Anterior cingulate cortex (tissue), 58 donors: ENCODE measurements at places on chromosomes 2 and 18.
A peak's percentile ranks its signal among the peaks of the same experiment; 100 is the strongest.

GRCh38 chr18:25517881-25518715, 166.1 kb upstream of the ZNF521 start:
- no peak for DNase-seq

DNA sequence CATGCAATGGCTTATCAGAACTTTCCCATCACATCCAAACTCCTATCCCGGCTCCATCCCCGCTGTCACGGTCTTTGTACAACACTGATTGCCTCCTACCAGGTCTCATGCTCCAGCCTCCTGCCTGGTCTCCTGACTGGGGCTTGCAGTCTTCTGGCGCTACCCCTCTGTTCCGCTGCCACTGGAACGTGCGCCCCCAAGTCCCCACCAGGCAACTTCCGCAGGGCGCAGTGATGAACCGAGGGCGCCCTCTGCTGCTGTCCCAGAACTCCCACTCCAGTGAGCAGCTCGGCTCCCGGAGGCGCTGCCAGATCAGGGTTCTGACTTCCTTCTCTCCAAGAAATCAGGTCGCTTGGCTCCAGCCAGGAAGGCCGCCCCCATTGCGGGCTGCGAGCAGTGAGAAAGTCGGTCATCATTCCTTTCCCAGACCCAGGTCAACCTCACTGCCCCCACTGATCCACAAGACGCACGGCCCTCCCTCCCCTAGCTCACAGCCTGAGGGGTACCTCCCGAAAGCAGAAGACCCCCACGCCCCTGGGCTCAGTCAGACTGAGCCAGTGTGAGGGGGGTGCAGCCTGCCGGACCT, 43.9 kb upstream of the RAB11FIP5 start:
- peak; percentile 37 for DNase-seq

DNA sequence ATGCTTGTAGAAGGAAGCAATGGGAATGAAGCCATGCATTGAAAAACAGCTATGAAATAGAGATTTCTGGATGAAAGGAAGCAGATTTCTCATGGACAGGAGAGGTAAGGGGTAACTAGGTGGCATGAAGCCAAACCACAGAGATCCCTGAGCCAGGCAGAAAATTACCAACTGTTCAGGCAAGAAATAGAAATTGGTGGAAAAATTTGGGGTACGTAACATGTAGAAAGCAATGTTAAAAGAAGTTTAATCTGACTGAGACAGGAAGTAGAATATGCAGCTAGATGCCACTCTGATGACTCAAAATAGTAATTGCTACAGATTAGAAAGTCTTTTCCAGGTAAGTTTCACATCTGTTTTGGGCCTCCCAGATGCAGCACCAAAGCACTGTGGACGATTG, 928.5 kb upstream of the CELF4 start:
- no peak for DNase-seq

GRCh38 chr2:195016841-195017240, 640.2 kb upstream of the SLC39A10 start:
- DNase-seq, result no peak

GRCh38 chr2:165897726-165898125, 55.9 kb downstream of the TTC21B start:
- no peak for DNase-seq

DNA sequence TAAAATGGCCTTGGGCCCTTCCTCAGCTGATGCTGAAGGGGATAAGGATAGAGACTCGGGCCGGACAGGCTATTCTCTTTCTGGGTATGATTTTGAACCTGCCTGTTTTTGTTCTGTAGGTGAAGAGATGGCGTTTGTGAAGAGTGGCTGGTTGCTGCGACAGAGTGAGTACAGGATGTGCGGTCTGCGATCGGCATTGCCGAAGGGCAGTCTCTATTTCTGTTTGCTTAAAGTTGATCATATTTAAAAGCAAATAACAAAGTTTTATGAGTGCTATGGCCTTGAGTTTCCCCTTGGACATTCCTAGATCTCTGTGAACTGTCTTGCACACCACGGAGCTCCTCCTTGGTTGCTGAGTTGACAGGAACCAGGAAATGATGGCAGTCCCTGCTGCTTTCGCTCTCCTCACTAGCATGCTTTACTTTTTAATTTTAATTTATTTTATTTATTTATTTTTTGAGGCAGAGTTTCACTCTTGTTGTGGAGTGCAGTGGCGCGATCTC, 15.7 kb downstream of the PLEKHB2 start:
- no peak for DNase-seq

DNA sequence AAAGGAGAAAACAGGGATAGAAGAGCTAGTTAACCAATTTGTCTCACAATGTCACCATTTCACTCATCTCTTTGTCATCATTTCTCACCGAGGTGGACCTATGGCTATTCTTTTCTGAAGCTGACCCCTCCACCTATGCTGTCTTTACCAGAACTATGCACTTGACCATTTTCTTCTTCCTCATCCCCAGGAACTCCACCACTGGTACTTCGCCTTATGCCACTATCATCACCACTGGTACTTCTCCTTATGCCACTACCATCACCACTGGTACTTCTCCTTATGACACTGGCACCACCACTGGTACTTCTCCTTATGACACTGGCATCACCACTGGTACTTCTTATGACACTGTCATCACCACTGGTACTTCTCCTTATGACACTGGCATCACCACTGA, 745.8 kb upstream of the CHAC2 start:
- DNase-seq, result no peak

DNA sequence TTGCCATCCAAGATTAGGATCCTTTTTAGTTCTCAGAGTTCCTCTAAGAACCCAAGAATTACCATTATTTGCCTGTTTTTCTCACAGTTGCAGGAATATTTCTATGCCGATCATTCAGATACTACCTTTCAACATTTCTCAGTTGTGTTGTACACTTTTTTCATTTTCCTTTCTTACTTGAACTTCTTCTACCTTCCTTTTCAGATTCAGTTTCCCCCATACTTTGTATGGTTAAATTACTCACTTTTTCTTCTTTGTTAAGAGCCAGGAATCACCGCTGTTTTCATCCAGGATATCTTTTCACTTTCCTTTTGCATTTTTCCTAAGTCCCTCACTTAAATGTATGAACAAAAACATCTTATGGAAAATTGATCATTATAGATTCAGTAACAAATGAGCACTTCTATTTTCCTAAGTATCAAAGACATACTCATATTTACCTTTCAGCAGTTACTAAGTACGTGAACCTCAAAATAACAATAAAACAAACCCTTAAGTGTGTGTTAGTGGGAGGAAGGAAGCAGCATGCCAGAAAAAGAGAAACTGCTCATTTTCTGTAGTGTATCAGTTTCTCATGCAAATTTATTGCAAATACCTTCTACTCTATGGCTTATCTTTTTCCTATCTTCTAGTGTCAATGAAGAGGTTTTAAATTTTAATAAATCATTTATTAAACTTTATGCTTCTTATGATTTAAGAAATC, 64.3 kb upstream of the STAT1 start:
- no peak for DNase-seq

DNA sequence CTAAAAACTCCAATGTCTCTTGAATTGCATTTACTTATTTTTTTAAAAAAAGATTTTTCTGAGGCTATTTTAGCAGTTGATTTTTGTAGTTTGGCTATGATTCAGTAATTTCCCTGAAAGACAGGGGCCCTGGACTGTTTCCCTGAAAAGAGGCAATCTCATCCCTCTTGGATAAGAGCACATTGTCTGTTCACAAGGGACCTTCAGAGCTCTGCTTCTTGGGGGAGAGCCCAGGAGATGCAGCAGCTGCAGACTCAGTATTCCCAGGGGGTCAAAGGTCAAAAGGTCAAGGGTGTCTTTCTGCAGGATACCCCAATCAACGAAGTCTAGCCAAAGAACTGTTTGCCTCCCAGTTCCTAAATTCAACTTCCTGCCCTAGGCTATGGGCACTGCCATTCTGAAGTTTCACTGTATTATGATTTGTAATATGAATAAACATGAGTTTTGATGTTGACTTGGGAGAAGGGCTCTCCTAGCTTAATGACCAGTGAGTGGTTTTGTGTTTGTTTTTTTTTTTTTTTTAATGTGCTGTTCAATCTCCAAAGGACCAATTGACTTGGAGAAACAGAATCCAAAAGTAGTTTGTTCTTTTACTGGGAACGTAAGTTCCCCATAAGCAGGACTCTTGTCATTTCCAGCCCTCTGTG, 157.0 kb upstream of the SERPINE2 start:
- DNase-seq, result peak; percentile 61
